ENCODE measurements at places on chromosomes 1 and 21.

GRCh38 chr21:45096217-45096616, 21.8 kb downstream of the ADARB1 start:
- H3K4me1 ChIP-seq: peaks cover 10% of the 10 kb centered on the region
- H3K36me3 ChIP-seq: no peaks in the 10 kb centered on the region
- H3K27ac ChIP-seq: no peak overlapping the region
- no peaks in the 10 kb centered on the region for H3K27me3 ChIP-seq

DNA sequence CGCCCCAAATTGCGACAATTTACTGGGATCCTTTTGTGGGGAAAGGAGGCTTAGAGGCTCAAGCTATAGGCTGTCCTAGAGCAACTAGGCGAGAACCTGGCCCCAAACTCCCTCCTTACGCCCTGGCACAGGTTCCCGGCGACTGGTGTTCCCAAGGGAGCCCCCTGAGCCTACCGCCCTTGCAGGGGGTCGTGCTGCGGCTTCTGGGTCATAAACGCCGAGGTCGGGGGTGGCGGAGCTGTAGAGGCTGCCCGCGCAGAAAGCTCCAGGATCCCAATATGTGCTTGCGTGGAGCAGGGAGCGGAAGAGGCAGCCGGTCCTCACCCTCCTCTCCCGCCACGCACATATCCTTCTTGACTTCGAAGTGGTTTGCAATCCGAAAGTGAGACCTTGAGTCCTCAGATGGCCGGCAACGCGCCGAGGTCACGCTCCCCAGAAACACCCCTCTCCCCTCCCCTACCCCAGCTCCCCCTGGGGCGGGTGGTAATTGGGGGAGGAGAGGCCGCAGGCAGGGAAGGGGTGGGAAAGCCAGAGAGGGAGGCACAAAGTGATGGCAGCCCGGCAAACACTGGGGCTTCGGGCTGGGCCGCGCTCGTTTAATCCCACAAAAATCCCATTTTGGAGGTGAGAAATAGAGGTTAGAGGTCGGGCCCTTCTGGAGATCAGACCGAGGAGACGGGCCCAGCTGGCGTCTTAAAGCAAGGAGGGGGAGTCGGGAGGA, 6.2 kb downstream of the SIM2 start:
- DNase-seq: no peak
- no peak overlapping the region for H3K27ac ChIP-seq
- no peaks in the 10 kb centered on the region for H3K4me1 ChIP-seq

DNA sequence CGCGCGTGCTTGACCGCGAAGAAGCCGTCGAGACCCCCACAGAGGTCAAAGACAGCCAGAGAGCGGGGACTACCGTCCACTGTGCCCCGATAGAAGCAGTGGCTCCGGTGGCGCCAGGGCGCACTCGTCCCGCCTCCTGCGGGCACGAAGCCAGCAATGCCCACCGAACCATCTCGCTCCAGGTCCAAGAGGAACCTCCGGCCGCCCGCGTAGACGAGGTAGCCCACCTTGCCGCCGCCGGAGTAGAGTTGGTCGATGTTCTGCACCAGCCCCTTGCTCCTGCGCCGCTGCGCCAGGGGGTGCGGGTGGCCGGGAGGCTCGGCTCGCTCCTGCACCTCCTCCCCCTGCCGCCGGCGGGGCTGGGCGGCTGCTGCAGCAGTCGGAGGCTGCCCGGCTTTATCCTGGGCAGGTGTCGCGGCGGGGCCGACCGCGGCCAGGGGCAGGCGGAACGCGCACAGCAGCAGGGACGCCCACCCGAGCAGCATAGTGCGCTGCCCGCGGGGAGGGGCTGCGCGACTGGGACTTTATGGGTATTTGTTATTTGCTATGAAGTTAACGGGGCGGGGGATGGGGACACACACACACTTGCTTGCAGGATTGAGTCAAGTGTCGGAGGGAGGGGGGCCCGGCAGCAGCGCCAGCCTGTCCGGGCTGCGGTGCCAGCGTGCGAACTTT, 844 bp downstream of the ADAMTS5 start:
- H3K27ac ChIP-seq: no peak overlapping the region
- H3K36me3 ChIP-seq: no peaks in the 10 kb centered on the region
- no peaks in the 10 kb centered on the region for H3K27me3 ChIP-seq
- H3K4me3 ChIP-seq: no peak overlapping the region
- no peaks in the 10 kb centered on the region for H3K4me1 ChIP-seq
- DNase-seq: no peak

- H3K4me3 ChIP-seq: no peak overlapping the region
- H3K27me3 ChIP-seq: no peaks in the 10 kb centered on the region
- H3K4me1 ChIP-seq: no peaks in the 10 kb centered on the region
- H3K36me3 ChIP-seq: no peaks in the 10 kb centered on the region
- H3K27ac ChIP-seq: no peak overlapping the region
These were observed 131.0 kb upstream of the NRIP1 start for GRCh38 chr21:15195768-15196167.

DNA sequence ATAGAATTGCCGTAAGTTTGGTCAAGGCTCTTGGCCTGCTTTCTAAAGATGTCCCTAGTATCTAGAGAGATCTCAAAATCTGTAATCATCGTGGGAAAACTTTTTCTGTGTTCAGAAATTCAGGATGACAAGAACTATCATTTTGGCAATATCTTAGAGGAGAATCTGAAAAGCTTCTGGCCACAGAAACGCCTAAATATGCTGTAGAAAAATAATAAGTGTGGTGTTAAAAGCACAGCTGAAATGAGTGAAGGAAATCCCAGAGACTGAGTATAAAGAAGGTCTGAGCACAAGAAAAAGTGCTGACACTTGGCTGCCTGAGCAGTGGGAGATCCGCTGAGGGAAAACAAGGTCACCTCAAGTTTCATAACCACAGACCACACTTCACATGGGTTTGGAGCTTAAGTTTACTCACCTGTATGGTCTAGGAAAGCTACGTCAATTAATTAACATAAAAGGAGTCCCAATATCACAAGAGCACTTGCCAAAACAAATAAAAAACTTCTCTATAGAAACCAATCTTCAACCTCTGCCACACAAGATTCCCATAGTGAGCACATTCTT, 235.2 kb upstream of the IRF2BP2 start:
- H3K27ac ChIP-seq: no peak overlapping the region
- DNase-seq: no peak
- H3K36me3 ChIP-seq: no peaks in the 10 kb centered on the region
- no peaks in the 10 kb centered on the region for H3K27me3 ChIP-seq
- peaks cover 10% of the 10 kb centered on the region for H3K4me1 ChIP-seq
- H3K4me3 ChIP-seq: no peak overlapping the region

DNA sequence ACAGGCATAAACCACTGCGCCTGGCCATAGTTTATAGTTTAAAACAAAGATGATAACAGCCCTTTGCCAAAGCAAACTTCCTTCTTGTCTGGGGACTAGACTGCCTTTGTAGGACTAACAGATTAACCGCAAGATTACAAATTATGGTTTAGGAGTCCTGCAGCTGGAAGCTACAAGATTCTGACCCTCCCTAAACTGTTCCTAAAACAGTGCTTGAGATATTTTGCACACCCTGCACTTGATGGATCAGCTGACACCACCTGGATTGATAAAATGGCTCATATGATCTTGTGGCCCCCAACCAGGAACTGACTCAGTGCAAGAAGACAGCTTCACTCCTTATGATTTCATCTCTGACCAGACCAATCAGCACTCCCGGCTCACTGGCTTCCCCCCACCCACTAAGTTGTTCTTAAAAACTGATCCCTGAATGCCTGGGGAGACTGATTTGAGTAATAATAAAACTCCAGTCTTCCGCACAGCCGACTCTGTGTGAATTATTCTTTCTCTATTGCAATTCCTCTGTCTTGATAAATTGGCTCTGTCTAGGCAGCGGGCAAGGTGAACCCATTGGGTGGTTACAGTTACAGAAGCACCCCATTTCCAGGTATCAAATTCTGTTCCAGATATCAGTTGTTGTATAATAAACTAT, 13.8 kb upstream of the RNF11 start:
- H3K36me3 ChIP-seq: no peaks in the 10 kb centered on the region
- DNase-seq: no peak
- no peaks in the 10 kb centered on the region for H3K4me1 ChIP-seq
- H3K27me3 ChIP-seq: no peaks in the 10 kb centered on the region
- H3K27ac ChIP-seq: no peak overlapping the region
- no peak overlapping the region for H3K4me3 ChIP-seq

DNA sequence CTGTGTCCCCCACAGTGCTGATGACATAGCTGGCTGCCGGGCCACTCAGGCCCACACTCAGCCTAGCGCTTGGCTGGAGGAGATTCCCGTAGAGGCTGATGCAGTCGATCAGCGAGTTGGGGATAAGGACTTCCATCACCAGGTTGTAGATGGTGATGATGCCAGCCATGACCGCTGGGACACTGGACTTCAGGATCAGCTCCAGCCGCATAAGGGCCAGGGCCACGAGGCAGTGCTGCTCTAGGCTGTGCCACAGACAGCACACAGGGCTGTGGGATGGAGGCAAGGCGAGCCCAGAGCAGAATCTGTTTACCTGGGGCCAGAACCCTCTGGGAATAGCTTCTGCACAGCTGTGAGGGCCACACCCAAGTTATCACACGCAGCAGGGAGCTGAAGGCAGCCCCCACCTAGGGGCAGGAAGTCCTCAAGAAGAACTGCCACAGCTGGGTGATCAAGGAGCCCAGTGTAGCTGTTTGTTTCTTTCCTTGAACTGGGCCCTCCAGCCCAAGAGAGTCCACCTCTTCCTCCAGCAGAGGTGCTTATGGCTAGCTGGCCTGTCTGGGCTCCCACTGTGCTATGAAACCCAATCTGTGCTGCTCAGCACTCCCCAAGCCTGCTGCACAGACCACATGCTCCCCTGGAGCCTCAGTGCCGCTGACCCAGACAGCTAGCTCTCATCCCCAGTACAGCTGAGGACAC, 6.2 kb downstream of the SLC2A1 start:
- H3K27ac ChIP-seq: no peak overlapping the region
- no peak overlapping the region for H3K4me3 ChIP-seq
- no peaks in the 10 kb centered on the region for H3K27me3 ChIP-seq
- DNase-seq: no peak

DNA sequence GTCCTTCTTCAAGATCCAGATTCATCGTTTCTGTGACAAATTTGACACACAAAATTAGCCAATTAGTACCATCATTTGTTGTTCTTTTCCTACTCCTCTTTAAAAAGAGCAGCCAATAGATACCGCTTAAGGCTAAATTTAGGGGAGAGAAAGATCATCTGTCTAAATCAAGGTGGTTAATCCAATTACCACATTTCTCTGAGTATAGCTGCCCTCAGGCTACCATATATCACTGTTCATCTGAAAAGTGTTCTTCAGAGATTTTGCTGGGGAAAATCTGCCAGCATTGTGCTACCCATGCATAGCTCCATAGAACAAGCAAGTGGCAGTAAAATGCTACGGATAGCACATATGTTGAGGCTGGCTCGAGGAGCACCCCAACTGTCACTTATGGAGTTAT, 110.3 kb upstream of the ESRRG start:
- DNase-seq: no peak
- H3K4me1 ChIP-seq: no peaks in the 10 kb centered on the region
- H3K27ac ChIP-seq: no peak overlapping the region
- H3K27me3 ChIP-seq: no peaks in the 10 kb centered on the region
- H3K4me3 ChIP-seq: no peak overlapping the region

GRCh38 chr1:100816049-100816448, 78.6 kb downstream of the EXTL2 start:
- H3K4me3 ChIP-seq: no peak overlapping the region
- no peak overlapping the region for H3K27ac ChIP-seq
- DNase-seq: no peak
- no peaks in the 10 kb centered on the region for H3K4me1 ChIP-seq
- H3K36me3 ChIP-seq: no peaks in the 10 kb centered on the region

GRCh38 chr1:60425528-60425927, 352.0 kb upstream of the C1orf87 start:
- no peak overlapping the region for H3K27ac ChIP-seq
- no peak overlapping the region for H3K4me3 ChIP-seq
- H3K27me3 ChIP-seq: no peaks in the 10 kb centered on the region
- peak; percentile 67 for DNase-seq
- no peaks in the 10 kb centered on the region for H3K4me1 ChIP-seq

GRCh38 chr1:117556341-117556740, 49.5 kb upstream of the TENT5C start:
- H3K27ac ChIP-seq: no peak overlapping the region
- H3K27me3 ChIP-seq: no peaks in the 10 kb centered on the region
- no peak overlapping the region for H3K4me3 ChIP-seq

DNA sequence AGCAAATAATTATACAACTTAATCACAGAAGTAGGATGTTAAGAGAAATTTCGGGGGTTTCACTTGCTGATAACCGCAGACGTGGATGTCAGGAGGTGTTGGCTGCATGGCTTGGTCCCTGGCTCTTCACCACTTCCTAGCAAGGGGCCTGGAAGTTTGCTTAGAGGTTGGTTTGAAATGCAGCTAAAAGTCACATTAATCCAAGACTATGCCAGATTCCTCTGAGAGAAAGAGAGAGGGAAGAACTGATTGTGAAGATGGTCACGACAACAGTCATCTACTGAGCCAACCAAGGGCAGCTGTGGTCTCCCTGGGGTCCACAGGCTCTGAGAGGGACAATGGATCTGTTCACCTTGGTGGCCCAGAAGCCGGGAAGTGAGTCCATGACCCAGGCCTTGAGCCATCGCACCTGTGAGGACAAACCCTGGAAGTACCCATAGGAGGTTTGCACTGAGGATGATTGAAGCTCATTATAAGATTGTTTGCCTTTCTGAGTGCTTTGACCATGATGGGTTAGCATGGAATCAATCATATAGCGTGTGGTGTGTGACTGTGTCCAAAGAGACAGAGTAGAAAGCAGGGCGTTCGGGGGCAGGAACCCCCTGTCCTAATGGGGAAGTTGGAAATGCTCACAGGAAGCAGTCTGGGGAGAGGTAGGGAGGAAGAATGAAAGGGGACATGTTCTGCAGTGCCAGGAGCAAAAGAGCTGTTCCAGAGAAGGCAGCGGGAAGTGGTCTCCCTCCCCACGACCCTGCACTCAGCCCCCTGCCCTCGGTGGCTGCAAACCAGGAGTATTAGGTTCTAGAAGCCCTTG, 47.1 kb downstream of the UMODL1 start:
- H3K4me3 ChIP-seq: no peak overlapping the region
- DNase-seq: no peak
- H3K27me3 ChIP-seq: no peaks in the 10 kb centered on the region
- H3K4me1 ChIP-seq: peaks cover 78% of the 10 kb centered on the region

DNA sequence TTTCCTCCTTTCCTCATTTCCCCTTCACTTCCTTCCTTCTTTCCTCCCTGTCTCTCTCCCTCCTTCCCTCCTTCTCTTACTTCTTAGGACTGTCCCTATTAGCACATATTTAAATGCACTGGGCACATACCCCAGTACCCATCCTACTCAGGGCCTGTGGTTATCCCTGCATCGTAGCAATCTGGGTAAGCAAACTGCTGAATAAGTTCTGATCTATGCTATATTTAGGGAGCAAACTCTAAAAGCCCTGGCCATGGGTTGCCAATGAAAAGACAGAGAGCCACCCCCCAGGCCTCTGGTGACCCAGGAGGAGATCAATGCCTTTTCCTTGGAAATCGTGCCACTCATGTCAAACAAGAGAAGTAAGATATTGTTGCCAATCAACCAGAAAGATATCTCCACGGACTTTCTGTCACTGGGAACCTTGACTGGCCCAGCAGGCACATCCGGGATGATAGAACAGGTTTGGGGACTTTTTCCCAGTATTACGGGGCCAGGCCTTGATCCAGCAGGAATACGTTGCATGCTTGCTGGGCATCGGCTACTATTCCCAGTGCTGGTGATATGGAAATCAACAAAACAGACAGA, 5.4 kb downstream of the FAM3B start:
- H3K27me3 ChIP-seq: no peaks in the 10 kb centered on the region
- H3K4me1 ChIP-seq: no peaks in the 10 kb centered on the region
- no peak overlapping the region for H3K4me3 ChIP-seq
- no peak overlapping the region for H3K27ac ChIP-seq
- no peak for DNase-seq
